Activated CD4-positive, alpha-beta T cell treated with anti-CD3 and anti-CD28 coated beads for 24 hours (primary cell): ENCODE measurements at places on chromosomes 2 and 18.

DNA sequence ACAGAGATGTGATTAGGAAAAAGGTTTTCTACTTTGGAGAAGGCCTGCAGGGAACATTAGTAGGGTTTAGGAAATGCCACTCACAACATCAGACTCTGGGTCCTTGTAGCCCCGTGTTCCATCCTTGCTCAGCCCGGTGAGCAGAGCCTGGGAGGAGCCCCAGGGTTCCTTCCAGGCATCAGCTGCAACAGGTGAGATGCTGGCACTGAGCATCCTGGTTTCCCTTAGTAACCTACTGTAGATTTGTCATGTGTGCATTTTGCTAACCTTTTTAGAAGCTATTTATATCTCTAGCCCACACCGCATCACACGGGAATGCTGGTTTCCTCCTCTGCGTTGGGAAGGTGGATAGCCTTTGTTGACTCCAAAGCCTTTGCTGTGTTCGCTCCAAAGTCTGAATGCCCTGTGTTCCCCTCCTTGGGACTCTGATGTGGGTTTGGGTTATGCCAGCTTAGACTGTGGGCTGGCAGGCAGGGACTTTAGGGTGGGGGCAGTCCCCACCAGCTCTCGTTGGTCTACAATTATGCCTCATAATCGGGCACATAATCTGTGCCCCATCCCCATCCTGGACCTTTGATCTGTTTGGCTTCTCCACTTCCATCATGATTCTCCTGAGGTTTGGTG, 69.3 kb downstream of the TMEM247 start:
- DNase-seq, result no peak

- DNase-seq, result no peak
These were observed 159.7 kb downstream of the CD226 start for GRCh38 chr18:69787825-69788547.

- DNase-seq, result no peak
These were observed 14.8 kb downstream of the ZAP70 start for GRCh38 chr2:97728091-97728731.

- DNase-seq, result no peak
These were observed 241.0 kb upstream of the COPS8 start for GRCh38 chr2:236844711-236845110.

GRCh38 chr2:238493880-238494572, 67.3 kb downstream of the ASB1 start:
- DNase-seq, result no peak

GRCh38 chr18:28820353-28820752, 643.4 kb upstream of the CDH2 start:
- DNase-seq, result no peak

- no peak for DNase-seq
These were observed 9.5 kb downstream of the ZEB2 start for GRCh38 chr2:144510294-144510991.

GRCh38 chr18:10167759-10168158, 253.9 kb downstream of the VAPA start:
- DNase-seq, result no peak

DNA sequence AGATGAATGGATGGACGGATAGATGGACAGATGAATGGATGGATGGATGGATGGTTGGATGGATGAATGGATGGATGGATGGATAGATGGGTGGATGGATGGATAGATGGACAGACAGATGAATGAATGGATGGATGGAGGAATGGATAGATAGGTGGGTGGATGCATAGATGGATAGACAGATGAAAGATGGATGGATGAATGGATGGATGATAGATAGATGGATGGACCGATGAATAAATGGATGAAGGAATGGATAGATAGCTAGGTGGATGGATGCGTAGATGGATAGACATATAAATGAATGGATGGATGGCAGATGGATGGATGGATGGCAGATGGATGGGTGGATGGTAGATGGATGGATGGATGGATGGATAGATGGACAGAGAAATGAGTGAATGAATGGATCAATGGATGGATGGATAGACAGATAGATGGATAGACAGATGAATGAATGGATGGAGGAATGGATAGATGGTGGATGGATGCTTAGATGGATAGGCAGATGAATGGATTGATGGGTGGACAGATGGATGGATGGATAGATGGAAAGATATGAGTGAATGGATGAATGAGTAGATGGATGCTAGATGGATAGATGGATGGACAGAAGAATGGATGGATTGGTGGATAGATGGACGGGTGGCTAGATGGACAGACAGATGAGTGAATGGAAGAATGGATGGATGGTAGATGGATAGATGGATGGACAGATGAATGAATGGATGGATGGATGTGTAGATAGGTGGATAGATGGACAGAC, 167.9 kb downstream of the TRIM43 start:
- DNase-seq, result no peak

- no peak for DNase-seq
These were observed 19.5 kb upstream of the FAHD2A start for GRCh38 chr2:95382686-95383634.

DNA sequence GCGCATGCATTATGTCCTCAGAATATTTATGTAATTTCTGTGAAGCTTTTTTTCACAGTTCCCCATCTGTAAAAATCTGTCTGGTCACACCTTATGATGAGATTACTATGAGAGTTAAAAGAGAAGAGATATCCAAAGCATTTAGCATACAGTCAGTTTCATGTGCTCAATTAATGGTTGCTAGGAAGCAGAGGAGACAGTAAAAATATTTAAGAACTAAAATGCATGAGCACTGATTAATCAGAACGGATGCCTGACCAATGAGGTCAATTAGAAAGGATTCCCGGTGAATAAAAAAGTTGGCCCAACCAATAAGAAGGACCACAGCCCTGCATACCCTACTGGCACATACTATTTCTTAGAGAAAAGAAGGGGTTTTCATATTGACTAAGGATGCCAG, 12.0 kb upstream of the CRIM1 start:
- no peak for DNase-seq

DNA sequence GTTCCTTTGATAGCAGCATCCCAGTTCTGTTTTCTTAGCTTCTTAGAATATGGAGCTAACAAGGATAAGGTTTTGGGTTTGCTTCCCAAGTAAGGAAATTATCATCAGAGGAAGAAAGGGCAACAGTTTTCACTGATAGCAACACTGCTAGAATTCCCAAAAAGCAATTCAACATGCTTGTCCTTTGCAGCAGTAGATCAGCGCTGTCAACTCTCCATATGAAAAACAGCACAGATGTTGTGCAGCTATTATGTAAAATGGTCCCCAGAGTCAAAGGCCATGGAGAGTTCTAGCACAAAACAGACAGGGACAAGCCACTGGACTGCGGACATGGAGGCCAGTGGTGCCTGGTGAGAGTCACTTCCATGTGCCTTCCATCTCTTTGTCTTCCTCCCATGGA, 135.9 kb upstream of the RNF152 start:
- DNase-seq, result no peak

DNA sequence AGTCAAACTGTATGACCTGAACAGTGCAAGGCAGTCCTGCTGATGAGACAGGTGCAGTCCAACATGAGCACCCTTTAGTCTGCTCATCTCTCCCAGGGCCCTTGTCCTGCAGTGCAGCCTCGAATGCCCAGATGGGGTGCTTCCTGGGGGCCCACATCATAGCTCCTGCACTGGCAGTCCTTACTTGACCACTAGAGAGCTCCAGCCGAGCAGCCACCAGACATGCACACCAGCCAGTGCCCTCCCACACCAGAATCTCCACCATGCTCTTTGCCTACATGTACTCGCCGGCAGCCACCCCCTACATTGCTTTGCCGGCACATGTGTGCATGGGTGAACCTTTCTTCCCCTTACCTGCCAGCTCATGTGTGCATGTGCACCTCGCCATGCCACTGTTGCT, 188.8 kb upstream of the GULP1 start:
- no peak for DNase-seq

- no peak for DNase-seq
These were observed 296.0 kb upstream of the MGAT5 start for GRCh38 chr2:133957724-133958480.

GRCh38 chr18:14089781-14090180, 42.5 kb downstream of the ZNF519 start:
- DNase-seq, result no peak

DNA sequence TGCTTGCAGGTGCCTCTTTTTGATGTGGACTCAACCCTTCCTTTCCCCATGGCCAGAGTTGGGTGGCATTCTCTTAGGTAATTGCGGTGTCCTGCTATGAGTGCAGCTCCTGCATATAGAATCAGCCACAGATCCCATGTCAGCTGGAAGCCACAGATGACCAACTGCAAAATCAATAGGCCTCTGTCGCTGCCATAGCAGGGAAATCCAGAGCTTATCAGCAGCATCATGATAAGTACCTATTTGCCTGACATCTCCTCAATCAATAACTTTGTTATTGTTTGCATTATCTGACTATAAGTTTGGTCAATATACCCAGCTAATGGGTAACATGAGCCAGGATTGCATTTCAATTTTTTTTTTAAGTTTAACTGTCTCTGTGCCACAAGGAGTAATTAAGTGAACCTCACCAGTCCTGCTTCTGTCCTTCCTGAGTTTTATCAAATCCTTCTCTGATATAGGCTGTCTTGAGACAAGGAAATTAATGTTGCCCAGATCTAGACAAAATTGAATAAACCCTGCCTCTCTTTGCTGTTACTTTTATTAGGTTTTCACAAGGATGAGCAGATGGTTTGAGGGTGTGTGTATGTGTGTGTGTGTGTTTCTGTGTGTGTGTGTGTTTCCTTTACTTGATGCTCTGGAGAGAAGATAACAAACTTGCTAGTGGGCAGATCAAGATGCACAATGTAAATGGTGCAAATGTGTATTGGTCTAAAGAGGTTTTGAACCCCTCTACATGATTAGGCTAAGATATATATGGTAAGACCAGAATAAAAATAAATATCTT, 59.6 kb upstream of the CREB1 start:
- no peak for DNase-seq

DNA sequence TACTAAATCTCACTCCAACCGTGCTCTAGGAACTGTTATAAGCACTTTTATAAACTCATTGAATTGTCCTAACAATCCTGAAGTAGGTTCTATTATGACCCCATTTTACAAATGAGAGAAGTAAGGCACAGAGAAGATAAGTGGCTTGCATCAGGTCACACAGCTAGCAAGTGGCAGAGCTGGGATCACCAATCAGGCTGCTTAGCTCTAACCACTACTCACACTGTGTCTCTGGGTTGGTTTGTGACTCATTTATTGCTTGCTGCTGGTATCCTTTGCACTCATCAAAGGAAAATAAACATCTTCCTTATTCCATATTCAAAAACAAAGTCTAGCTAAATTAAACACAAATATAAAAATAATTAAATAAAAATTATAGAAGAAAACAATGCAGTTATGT, 42.5 kb upstream of the IL1R2 start:
- DNase-seq, result no peak

DNA sequence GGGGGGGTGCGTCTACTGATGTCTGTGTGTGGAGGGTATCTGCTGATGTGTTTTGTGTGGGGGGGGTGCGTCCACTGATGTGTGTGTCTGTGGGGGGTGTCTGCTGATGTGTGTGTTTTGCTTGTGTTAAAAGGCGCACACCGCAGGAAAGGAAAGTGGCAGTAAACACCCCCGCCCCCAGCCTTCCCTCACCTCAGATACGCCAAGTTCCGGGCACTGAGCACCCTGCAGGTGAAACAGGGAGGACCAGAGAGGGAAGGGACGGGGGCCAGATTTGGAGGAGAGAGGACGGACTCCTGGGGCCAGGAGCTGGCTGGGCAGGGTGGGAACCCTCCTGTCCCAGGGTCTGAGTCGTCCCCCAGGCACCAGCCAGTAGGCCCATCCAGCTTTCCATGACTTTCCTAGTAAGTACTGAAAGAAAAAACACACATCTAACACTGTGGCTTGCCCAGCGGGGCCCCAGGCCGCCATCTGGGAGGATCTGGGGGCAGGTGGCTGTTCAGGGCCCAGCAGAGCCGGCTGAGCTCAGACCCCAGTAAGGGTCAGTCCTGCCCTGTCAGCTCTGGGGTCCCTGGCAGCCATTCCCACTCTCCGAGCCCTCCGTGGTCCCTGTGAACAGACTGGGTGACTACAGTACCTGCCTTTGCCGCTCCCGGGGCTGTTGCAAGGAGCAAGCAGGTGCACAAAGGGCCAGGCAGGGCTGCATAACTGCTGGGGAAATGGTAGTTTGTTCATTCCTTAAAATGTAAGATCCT, 126.9 kb downstream of the NFATC1 start:
- no peak for DNase-seq

GRCh38 chr2:203705178-203705577, 1.3 kb upstream of the CD28 start:
- DNase-seq, result peak; percentile 17

- DNase-seq, result no peak
These were observed 1038.6 kb downstream of the CBLN2 start for GRCh38 chr18:71505526-71505925.

- DNase-seq, result no peak
These were observed 60.1 kb upstream of the CD28 start for GRCh38 chr2:203646266-203646864.

DNA sequence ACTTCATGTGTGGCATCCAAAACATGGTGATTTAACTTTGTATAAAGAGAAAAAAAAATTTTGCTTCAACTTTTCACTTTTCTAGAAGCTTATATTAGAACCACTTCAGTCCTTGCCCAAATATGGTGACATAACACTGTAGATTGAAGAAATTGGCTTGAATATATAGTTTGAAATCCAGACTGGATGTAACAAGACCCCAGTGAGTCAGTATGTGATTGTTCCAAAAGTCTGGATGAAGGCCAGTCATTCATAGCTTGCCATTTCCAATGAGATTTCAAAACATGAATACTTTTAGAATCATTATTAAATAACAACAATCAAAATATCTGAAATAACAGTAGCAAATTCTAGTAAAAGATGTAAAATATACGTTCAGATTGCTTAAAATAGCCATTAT, 104.8 kb upstream of the FN1 start:
- no peak for DNase-seq

GRCh38 chr2:198628596-198628995, 824.2 kb downstream of the PLCL1 start:
- DNase-seq, result no peak

- DNase-seq, result no peak
These were observed at the start of gene NOL4 for GRCh38 chr18:34224423-34225217. Gene NOL4, minus strand, starts transcription at chr18:34224913. Its CDS starts 1,660 bp downstream, at chr18:34223253.

- DNase-seq, result no peak
These were observed 71.0 kb downstream of the STPG4 start for GRCh38 chr2:47083886-47084687.

- DNase-seq, result no peak
These were observed 1.5 kb downstream of the EPB41L5 start for GRCh38 chr2:120014226-120014980.

GRCh38 chr2:178059681-178060080, 12.9 kb downstream of the PDE11A start:
- no peak for DNase-seq

GRCh38 chr2:23636426-23636825, 251.4 kb downstream of the KLHL29 start:
- no peak for DNase-seq

- no peak for DNase-seq
These were observed 25.8 kb downstream of the TBC1D8 start for GRCh38 chr2:101125374-101125773.

- DNase-seq, result no peak
These were observed 71.4 kb upstream of the CELF4 start for GRCh38 chr18:37636831-37637477.
